ENCODE measurements at places on chromosomes 12 and 14.

- DNase-seq, result no peak
Observed at GRCh38 chr14:56299306-56299984, 181.2 kb downstream of the PELI2 start.

DNA sequence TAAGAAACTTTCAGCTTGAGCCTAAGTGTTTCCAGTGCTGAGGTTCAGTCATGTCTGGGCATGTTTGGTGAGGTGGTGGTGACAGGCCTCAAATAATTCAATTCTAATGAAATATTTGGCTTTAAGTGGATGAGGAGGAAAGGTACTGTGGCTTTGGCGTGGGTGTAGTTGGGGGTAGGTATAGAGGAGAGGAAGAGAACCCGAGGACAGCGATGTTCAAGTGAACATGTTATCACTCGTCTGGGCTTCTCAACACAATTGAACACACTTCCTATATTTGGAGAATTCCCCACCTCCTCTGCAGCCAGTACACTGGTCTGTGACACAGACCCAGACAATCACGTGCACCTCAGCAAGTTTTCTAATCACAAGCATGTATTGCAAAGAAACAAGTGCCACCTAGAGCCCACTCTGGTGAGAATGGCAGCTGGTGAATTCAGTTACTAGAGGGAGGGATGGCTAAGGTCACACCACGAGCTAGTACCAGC is 53.0 kb downstream of the IFNG-AS1 start:
- no peak for DNase-seq

DNA sequence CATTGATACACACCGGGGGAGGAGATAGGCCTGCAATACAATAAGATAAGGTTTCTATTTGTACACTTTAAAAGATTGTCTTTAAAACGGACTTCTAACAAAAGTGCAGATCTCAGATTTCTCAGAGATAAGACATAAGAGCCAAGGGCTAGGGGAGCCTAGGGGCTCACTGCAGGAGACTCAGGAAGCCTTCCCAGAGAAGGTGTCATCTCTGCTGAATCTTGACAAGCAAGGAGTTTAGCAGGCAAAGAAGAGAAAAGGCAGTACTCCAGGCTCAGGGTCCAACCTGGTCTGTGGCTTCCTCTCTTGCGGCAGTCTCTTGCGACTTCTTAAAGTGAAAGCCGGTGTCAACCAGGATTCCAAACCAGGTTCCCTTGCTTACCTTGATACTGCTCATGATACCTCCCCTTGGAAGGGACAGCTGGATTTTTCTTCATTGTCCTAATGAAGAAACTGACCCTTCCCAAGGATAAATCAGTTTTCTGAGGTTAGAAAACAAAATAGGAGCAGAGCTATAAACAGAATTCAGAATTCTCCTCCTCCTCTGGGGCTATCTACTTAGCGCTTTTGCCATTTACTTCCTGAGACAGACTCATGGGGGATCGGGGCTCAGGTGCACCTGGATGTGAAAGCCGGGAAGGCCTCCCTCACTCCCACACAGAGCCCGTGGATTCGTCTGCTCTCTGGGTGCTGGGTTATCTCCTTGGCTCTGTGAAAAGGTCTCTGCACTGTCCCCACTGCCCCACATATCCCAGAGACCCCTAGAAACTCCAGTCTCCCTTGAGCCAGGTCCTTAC is 1.7 kb upstream of the SCNN1A start:
- no peak for DNase-seq

GRCh38 chr12:29750131-29750927 is 33.4 kb downstream of the TMTC1 start:
- no peak for DNase-seq

DNA sequence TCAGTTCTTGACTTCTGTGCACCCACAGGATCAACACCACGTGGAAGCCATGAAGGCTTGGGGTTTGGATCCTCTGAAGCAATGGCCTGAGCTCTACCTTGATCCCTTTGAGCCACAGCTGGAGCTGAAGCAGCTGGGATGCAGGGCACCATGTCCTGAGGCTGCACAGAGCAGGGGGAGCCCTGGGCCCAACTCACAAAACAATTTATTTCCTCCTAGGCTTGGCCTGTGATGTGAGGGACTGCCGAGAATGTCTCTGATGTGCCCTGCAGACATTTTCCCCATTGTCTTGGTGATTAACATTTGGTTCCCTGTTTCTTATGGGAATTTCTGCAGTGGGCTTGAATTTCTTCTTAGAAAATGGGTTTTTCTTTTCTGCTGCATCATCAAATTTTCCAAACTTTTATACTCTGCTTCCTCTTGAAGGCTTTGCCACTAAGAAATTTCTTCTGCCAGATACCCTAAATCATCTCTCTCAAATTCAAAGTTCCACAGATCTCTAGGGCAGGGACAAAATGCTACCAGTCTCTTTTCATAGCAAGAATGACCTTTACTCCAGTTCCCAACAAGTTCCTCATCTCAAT is 288.2 kb downstream of the CCDC59 start:
- DNase-seq, result no peak
